ENCODE measurements at places on chromosomes 2 and 18.

DNA sequence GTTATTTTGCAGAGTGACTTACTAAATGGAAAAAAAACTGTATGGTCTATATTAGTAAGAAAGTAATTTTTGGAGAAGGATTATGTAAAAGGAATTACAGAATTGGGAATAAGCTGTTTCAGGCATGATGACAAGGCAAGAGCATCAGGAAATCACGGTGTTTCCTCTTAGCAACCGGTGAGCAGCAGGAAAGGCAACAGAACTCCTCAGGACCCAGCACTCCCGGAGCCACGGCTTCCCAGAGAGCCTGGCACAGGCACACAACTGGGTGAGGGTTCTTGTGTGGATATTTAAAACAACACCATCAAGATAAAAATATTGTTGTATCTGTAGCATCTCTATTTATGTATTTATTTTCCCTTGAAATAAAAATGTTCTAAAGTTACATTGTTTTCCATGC is 34.4 kb downstream of the CYP27C1 start:
- DNase-seq = no peak

GRCh38 chr2:45809205-45809604 is 157.7 kb downstream of the PRKCE start:
- DNase-seq = no peak

- no peak for DNase-seq
Measured at GRCh38 chr2:149090706-149091105, 52.2 kb downstream of the LYPD6B start.

DNA sequence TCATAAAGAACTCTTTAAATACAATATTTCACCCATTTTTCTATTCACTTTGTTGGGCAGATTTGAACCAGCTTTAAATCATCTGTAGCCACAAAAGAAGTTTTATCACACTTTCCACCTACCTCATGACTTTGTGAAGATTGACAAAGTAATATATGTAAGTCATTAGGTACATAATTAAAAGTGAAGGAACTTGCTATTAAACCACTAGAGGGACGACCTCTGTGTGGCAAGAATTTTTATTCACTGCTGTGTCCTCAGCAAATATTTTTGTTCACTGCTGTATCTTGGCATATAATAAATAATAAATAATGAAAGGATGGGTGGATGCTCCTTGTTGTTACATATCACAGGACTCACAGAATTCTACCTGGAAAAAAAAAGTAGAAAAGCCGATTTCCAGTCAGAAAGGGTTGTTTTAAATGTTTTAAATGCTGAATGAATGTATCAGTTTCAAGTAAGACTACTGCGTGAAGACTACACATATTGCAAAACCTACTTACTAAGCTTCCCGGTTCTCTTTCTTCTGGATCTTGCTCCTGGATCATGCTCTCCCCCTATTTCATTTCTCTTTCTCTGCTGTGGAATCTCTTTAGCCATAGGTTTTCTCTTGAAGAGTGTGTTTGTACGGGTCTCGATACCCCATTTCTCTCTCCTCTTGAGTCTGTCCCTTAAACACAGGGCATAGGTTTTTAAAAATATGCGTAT is 44.8 kb downstream of the KCMF1 start:
- no peak for DNase-seq

GRCh38 chr2:16506366-16506765 is 159.3 kb downstream of the CYRIA start:
- DNase-seq = no peak

DNA sequence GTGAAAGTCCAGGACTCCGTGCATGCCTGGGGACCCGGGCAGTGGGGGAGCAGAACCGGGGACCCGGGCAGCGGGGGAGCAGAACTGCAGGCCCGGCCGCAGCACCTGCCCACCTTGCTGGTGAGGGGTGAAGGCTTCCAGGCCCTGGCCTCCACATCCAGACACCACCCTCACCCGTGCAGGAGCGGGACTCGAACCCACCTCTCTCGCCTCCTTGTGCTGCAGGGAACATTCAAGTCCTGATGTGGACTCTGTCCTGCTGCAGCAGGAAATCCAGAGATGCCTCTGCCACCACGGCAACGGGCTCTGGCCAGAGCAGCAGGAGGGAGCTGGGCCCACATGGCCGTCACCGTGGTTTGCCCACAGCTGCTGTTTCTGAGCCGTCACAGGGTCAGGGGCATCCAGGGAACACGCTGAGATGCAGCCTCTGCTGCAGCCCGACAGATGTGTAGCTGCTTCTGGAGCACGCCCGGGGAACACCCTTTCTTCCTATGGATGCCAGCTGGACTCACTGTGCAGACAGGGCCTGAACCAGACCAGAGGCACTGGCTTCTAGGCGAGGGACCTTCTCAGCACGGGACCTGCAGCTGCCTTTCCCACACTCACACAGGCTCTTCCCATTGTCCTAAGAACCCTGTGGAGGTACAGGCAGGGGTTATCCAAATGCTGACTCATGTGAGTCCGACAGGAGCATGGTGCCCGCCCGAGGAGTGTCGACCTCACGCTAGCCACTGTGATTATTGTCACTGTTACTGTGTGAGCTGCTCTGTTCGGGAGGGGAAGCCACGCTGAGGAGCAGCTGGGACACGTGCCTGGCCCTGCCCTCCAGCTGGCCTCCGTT is 89.2 kb upstream of the CTDP1 start:
- DNase-seq = no peak

DNA sequence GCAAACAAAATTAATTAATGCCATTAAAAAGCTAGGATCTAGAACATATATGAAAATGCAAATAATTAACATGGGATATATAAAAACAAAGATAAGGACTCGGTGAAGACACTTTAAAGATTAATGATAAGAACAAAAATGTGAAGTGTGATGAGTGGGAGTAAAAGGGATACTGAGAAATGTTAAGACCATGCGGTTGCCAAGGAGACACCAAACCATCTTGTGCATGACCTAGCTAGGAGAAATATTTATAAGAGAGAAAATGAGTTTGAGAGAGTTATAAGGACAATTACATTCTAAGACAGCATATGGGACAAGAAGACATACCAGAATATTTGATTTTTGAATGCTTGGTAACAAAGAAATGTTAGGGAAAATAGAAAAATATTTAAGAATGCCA is 25.4 kb upstream of the MAP2 start:
- no peak for DNase-seq

- no peak for DNase-seq
Measured at GRCh38 chr18:46622451-46622850, 34.6 kb downstream of the LOXHD1 start.

DNA sequence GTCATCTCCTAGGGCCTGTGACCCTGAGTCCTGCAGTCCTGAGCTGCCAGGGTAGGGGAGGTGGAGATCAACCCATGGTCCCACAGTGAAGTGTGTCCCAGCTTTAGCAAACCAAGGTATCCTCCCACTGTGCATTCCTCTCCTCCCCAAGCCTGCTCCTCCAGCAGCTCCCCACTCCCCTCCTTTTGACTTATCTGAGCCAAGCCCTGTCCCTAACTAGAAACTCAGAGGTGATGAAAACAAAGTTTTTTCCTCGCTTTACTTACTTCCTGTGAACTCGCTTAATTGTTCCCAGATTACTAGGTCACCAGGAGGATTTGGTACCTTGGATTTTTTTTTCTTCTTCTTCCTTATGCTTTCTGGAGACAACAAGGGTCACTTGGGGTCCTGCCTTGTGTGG is 80.8 kb downstream of the EHD3 start:
- DNase-seq = no peak

- no peak for DNase-seq
Measured at GRCh38 chr2:240479111-240479501, 43.6 kb downstream of the GPC1 start.

DNA sequence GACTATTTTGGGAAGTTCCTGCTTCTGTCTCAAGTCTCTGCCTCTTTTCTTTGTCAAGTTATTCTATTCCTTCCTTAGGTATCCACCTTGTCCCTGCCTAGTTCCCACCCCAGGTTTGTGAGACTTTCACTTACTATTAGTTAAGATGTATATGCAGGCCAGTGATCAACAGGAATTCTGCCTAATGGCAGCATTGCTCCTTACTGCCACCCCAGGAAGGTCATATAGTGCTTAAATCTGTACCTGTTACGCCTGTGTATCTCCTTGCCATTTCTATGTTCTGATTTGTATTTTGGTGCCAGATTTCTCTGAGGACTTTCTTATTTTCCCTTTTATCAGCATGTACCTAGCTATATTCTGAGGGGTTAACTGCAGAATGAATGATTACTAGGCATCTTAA is 746.0 kb upstream of the TMEFF2 start:
- DNase-seq = no peak

GRCh38 chr2:190785334-190785733 is 95.3 kb upstream of the GLS start:
- no peak for DNase-seq

DNA sequence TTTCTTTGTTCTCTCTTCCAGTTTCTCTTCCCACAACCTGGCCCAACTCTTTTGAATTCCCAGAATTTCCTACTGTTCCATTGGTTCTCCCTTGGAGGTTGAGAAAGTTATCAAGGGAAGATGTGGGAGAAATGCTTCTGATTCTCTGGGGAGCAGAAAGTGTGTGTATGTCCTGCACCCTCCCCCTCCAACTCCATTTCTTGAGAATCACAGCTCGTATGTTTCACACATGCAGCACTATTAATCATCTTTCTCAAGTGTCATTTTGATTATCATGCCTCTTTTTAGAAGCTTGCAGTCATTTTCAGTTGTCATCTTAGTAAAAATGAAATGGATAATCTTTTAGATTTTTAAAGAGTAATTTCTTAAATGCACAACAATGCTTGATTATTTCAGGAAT is 296.8 kb upstream of the SLC39A10 start:
- no peak for DNase-seq

GRCh38 chr2:68418419-68418818 is 48.7 kb downstream of the FBXO48 start:
- no peak for DNase-seq

GRCh38 chr2:68009526-68009925 is 53.3 kb downstream of the C1D start:
- DNase-seq = no peak

- no peak for DNase-seq
Measured at GRCh38 chr18:45084206-45084605, 403.5 kb downstream of the SETBP1 start.

DNA sequence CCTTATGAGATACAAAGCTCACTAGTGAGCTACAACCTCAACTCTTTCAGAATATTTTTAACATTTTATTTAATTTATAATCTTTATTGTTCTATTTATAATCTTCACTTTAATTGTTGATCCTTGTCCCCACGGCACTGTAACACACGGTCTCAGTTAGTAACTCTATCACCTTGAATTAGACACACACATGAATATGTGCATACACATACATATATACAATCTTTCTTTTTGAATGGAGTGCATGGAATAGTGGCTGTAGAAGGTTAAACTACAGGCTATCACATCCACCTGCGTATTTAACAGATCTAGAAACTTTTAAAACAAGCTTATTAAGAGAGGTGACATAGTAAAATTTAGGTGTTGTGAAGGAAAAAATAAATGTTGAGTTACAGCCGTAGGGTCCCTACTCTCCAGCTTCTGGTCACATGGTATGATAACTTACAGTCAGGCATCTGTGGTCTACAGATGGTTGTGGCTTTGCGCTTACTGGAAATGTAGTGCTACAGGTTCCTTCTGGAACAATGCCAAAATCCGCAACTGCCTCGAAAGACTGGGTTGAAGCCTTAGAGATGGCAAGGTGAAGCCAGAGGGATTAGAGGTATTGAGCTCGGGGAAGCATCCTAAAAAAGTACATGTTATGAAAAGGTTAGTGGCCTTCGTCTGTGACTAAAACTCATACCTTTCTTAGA is 1324.1 kb upstream of the SLC39A10 start:
- no peak for DNase-seq

GRCh38 chr2:83850071-83850725 is 608.9 kb downstream of the SUCLG1 start:
- DNase-seq = no peak

DNA sequence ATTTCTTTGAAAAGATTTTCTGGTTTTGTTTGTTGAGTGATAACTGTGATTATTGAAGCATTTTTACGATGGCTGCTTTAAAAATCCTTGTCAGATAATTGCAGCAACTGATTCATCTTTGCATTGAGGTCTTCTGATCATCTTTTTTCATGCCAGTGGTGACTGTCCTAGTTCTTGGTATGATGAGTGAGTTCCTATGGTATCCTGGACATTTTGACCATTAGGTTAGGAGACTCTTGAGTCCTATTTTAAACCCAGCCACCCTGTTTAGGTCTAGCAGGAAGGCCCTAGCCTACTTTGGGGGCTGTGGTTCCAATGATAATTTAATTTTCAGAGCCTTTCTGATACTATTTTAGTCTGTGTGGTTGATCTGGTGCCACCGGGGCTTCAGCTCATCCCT is 72.7 kb upstream of the REV1 start:
- DNase-seq = no peak

- no peak for DNase-seq
Measured at GRCh38 chr2:198326431-198326830, 522.0 kb downstream of the PLCL1 start.

GRCh38 chr2:9439536-9439935 is 16.1 kb downstream of the CPSF3 start:
- no peak for DNase-seq

- no peak for DNase-seq
Measured at GRCh38 chr2:165274698-165275097, 35.5 kb downstream of the SCN2A start.

DNA sequence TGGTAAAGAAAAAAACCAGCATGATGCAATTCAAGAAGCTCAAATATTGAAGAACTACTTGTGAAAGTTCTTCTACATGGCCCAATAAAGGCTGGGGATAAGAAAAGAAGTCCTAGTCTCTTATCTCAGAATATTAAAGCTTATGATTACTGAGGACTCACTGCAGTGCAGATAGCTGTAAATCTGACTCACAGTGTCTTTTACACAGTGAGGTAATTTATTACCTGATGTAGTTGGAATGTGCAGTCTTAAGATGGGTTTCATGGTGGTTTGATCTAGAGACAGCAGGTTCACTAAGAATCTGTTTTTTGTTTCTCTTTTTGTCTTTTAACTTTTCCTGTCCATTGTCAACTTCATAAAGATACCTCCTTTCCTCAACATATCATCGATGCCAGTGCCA is 484.0 kb upstream of the MAP2 start:
- DNase-seq = no peak

DNA sequence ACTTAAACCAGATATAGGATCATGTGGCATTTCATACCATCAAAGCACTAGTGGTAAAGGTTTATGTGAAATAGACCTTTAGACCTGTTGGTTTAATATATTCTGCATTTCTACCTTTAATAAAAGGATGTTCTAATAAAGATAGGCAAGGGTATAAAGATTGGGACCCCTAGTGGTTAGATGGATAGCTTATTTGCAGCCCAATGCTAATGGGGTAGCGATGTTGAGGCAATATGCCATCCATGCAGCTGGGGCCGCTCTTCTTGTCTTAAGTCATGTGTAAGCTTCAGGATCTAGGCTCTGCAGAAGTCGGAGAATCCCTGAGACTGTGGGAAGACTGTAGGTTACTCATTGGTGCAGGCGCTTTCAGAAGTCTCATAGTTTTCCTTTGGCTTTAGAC is 114.9 kb downstream of the ICOS start:
- DNase-seq = no peak

- DNase-seq = no peak
Measured at GRCh38 chr2:28326881-28327505, 65.7 kb upstream of the FOSL2 start.

- no peak for DNase-seq
Measured at GRCh38 chr18:13268158-13269012, 49.8 kb downstream of the LDLRAD4 start.

All from HL-60 (cell line).